ENCODE measurements at places on chromosomes 1 and 21.

DNA sequence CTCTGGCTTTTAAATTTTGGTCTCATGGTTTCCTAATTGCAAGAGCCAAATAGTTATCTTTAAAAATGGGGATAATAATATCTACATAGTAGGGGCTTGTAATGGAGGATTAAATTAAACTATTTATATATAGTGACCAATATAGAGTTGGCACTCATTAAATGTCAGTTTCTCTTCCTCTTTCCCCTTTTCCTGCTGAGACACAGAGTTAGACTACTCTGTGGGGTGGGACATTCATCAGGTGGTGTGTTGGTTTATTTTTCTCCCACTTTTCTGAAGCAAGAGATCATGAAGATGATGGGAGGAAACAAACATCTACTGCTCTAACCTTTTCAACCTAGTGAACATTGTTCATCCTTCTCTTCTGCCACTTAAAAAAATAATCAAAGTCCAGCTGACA, 17.3 kb upstream of the RAP1A start:
- no peak for DNase-seq

GRCh38 chr1:54805981-54806381, 4.9 kb upstream of the TTC22 start:
- no peak for DNase-seq

- no peak for DNase-seq
These were observed 446.8 kb downstream of the NUF2 start for GRCh38 chr1:163768576-163768975.

GRCh38 chr1:86616871-86617270, 70.0 kb downstream of the CLCA4 start:
- no peak for DNase-seq

DNA sequence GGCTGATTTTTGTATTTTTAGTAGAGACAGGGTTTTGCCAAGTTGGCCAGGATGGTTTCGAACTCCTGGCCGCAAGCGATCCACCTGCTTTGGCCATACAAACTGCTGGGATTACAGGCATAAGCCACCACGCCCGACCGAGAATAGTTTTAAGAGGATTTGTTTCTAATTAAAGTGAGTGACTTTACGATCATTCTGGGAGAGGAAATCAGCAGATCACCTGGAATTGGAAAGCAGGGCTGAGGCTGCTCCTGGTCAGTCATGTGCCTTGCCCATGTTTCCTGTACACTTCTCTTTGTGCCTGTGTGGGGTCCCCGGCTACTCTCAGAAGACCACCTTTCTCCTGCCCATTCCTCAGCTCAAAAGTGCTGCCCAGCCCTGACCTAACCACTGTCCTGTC, 33.9 kb downstream of the ZBTB8B start:
- DNase-seq: no peak

DNA sequence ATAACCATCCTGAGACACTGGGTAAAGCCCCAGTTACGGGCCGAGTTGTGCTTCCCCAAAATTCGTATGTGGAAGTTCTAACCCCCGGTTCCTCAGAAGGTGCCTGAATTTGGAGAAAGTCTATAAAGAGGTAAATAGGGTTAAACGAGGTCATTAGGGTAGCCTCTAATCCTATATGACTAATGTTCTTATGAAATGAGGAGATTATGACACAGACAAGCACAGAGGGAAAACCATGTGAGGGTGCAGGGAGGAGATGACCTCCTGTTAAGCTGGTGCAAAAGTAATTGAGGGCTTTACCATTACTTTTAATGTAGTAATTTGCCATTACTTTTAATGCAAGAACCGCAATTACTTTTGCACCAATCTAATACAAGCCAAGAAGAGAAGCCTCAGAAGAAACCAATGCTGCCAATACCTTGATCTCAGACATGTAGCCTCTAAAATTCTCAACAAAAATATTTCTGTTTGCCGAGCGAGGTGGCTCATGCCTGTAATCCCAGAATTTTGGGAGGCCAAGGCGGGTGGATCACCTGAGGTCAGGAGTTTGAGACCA, 260.8 kb downstream of the GPATCH2 start:
- no peak for DNase-seq

DNA sequence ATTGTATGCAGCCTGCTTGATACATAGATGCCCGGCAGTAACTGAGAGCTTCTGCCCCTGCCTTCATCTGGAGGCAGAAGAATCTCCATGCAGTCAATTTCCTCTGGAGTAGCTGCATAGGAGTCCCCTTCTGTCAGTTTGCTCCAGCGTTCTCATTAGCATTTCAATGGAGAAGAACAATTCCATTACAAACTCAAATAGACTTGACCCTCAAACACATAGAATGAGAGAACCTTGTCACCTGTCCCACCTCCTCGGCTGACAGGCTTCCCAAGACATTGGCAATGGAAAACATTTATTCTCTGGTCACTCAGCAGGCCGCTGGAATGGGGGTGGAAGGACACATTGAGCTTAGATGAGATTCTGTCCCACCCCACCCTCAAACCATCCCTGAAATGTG, 45.6 kb upstream of the TMEM51 start:
- DNase-seq: no peak

DNA sequence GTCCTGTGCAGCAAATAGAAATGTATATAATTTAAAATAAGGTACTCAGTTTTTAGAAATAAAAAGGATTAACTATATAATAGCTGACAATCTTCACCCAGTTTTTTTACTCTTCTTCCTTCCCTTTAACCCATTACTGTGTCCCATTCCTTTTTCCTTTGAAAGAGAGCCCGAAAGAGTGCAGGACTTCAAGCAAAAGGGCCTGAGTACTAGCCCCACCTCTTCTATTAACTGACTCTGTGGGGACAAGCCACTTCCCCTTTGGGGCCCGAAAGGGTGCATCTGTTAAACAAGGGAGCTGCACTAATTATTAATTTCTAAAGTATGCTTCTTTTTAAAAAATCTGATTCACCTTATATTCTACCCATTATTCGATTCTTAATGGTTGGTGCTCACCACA, 3.3 kb downstream of the USP24 start:
- no peak for DNase-seq

DNA sequence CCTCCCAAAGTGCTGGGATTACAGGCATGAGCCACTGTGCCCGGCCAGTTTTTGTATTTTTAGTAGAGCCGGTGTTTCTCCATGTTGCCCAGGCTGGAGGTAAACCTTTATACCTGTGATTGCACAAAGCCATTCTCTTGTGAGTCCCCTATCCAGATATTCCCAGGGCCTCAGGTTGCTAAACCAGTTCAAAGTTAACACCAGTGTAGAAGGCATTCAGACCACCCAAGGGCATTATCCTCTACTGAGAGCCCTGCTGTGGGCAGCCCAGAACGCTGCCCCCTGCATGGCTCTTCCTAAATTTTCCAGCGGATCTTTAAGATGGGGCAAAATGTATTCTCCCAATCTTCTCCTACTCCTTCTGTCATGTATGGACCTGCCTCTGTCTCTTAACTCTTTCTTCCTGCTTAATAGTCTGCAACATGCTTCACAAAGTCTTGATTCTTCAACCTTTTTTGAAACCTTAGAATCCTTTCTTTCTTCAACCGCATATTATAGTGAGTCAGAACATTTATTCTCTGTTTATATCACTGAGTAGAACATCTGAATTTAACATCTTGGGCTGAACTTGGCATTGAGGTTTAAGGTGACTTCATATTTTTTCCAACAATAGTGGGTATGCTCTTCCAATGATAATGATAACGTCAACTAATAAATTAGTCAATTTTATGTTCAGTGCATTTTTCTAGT, 36.0 kb downstream of the UBE4B start:
- DNase-seq: peak; percentile 8

All from RPMI7951 (cell line).